ENCODE measurements at places on chromosomes 3 and 15. TPM values are rescaled to one million over a fixed set of nuclear protein-coding genes. Genes with fewer than 3 reads are reported as not detected.

GRCh38 chr3:4409415-4409814 lies 57.7 kb downstream of the SUMF1 start:
- no peaks in the 10 kb centered on the region for H3K36me3 ChIP-seq
- H3K27ac ChIP-seq = no peak overlapping the region
- no peak overlapping the region for H3K4me3 ChIP-seq
- no peaks in the 10 kb centered on the region for H3K27me3 ChIP-seq

GRCh38 chr15:33402600-33402999 lies 91.8 kb downstream of the RYR3 start:
- H3K4me3 ChIP-seq = no peak overlapping the region
- no peak overlapping the region for H3K27ac ChIP-seq
- H3K36me3 ChIP-seq = no peaks in the 10 kb centered on the region
- no peak for DNase-seq
- H3K27me3 ChIP-seq = no peaks in the 10 kb centered on the region
- H3K4me1 ChIP-seq = no peaks in the 10 kb centered on the region

DNA sequence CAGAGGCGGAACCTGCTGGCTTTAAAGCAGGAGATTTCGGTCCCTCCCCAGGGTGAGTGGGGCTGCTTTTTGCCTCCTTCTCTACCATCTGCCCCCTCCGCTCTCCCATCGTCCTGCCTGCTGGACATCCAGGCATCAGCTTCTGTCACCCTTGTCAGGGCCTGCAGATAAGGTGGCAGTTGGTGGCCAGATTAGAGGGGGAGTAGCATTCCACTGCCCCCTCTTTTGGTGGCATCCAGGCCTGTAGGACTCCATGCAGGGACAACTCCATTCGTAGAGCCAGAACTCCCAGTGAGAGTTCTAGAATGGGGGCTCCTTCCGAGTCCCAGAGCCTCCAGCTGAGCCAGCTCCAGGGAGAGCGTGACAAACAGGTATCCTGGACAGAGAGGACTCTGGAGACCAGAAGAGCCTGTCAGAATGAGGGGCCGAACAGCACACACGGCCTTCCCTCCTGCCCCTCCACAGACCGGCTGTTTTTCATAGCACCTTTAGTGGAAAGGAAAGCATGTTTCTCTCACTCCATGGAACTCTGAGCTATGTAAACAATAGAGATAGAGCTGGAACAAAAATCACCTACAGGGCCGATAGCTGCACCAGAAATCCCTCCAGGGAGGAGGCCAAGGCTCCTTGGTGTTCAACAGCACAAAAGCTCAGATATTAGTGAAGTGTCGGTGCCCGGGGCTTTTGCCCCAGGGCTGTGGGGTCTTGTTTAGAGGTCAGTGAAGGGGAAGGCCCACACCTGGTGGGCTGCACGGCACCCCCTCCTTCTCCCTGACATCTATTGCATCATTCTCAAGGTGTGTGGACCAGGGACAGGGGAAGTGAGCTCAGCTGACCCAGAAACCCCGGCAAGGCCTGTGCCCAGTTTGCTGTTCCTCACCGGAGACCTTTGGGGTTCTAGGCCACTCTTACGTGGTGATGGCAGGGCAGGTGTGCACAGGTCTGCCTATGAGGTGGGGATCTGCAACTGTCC lies 34.2 kb downstream of the MAGEF1 start:
- H3K36me3 ChIP-seq = no peaks in the 10 kb centered on the region
- H3K27ac ChIP-seq = no peak overlapping the region
- H3K4me3 ChIP-seq = no peak overlapping the region
- no peak for DNase-seq
- no peaks in the 10 kb centered on the region for H3K27me3 ChIP-seq

DNA sequence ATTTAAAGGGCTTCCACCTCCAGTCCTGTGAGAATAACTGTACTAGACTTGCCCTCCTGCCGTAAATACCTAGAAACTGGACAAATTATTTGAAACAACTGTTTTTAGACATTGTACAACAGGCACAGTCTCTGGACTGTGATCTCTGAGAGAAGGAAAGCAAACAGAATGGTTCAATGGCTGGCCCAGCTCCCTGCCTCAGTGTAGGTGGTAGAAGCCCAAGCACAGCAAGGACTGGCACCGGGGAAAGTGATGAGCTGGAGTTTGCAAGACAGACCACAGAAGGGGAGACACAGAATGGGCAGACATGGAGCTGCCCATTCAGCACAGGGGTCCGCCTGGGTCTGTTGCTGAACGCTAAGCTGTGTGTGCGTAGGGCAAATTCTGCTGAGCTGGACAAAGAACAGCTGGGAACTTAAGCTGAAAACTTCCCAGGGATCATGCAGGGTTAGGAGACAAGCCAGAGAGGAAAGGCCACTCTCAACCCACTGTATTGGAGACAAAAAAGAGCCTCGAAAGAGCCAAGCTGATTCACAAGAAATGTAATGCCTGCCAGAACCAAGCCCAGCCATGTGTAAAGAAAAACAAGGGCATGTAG lies 52.6 kb upstream of the SEC61A1 start:
- DNase-seq = no peak
- no peaks in the 10 kb centered on the region for H3K4me1 ChIP-seq
- H3K27me3 ChIP-seq = no peaks in the 10 kb centered on the region
- H3K27ac ChIP-seq = no peak overlapping the region
- no peak overlapping the region for H3K4me3 ChIP-seq
- H3K36me3 ChIP-seq = no peaks in the 10 kb centered on the region

Gene CX3CR1
- total RNA-seq = 1.1 TPM

DNA sequence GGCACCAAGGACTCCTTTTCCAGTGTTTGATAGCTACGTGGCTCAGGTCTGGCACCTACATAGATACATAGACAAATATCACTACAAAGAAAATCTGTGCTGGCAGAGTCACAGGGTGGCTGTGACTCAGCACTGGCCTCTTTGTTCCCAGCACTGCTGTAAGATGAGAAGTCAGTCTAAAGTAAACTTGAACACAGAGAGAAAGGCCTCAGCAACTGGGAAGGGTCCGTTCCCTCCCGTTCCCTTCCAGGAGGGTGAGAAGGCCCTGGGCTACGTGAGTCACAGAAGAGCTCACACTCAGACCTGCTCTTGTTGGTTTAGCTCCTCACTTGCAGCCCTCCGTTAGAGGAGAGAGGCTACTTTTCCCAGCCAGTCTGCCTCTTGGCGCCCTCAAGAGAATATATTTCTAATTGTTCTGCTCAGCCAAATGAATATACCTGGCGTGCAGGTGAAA lies 23.1 kb downstream of the ANXA2 start:
- no peak overlapping the region for H3K27ac ChIP-seq
- no peaks in the 10 kb centered on the region for H3K4me1 ChIP-seq
- no peak overlapping the region for H3K4me3 ChIP-seq
- DNase-seq = no peak
- peaks cover 16% of the 10 kb centered on the region for H3K36me3 ChIP-seq

DNA sequence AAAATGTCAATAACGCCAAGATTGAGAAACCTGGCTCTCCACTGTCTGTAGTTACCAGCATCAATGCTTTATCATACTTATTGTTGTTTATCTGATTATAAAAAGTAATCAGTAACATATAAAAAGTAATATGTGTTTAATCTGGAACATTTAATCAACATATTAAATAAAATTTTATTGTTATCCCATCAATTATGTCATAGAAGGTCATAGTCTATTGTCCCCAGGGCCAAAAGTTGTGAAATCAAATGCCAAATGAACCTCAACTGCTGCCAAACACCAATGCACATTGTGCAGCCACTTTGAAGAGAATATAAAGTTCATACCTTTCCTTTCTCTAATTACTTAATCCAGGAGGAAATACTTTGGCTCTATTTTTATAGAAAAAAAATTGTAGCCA lies 106.6 kb downstream of the EOMES start:
- DNase-seq = no peak
- H3K4me3 ChIP-seq = no peak overlapping the region
- H3K27me3 ChIP-seq = no peaks in the 10 kb centered on the region
- H3K4me1 ChIP-seq = no peaks in the 10 kb centered on the region
- H3K27ac ChIP-seq = no peak overlapping the region
- no peaks in the 10 kb centered on the region for H3K36me3 ChIP-seq

- no peak overlapping the region for H3K27ac ChIP-seq
- no peak overlapping the region for H3K4me3 ChIP-seq
- H3K36me3 ChIP-seq = no peaks in the 10 kb centered on the region
- no peaks in the 10 kb centered on the region for H3K4me1 ChIP-seq
- peaks cover 7% of the 10 kb centered on the region for H3K27me3 ChIP-seq
- DNase-seq = no peak
Observed at GRCh38 chr15:72890043-72890442, 106.5 kb upstream of the ADPGK start.

GRCh38 chr3:184015381-184016019 lies 2.2 kb downstream of the ABCC5 start:
- peak overlapping the region; percentile 18 for H3K27ac ChIP-seq
- H3K4me3 ChIP-seq = no peak overlapping the region
- no peak for DNase-seq
- peaks cover 13% of the 10 kb centered on the region for H3K4me1 ChIP-seq
- H3K36me3 ChIP-seq = no peaks in the 10 kb centered on the region
- no peaks in the 10 kb centered on the region for H3K27me3 ChIP-seq

Gene COX5A
- 326 TPM for total RNA-seq

Gene GHRL
- not detected for total RNA-seq

Gene GPR149
- not detected for total RNA-seq

Gene ACTC1
- total RNA-seq = not detected

Gene GOLGA8J
- not detected for total RNA-seq
